ENCODE measurements at places on chromosomes 4 and X. TPM values are rescaled to one million over a fixed set of nuclear protein-coding genes. Genes with fewer than 3 reads are reported as not detected.

HOPX gene
- not detected for total RNA-seq

DSPP gene
- not detected for total RNA-seq

DCLK2 gene
- total RNA-seq = 10.4 TPM

VSIG1 gene
- total RNA-seq = 0.40 TPM

PPARGC1A gene
- total RNA-seq = 0.06 TPM

CSAG1 gene
- total RNA-seq = 0.59 TPM

DCAF16 gene
- total RNA-seq = 7.2 TPM

CENPVL2 gene
- total RNA-seq = not detected

WNK3 gene
- 0.01 TPM for total RNA-seq

FAM193A gene
- 8.7 TPM for total RNA-seq

PRR32 gene
- not detected for total RNA-seq

SLC10A3 gene
- 39.9 TPM for total RNA-seq

CXCL6 gene
- total RNA-seq = not detected

TLL1 gene
- 0.30 TPM for total RNA-seq
